ENCODE measurements at places on chromosomes 4 and X. TPM values are rescaled to one million over a fixed set of nuclear protein-coding genes. Genes with fewer than 3 reads are reported as not detected.

- no peak for DNase-seq
Measured at GRCh38 chrX:123084797-123085196, 99.3 kb upstream of the GRIA3 start.

ASB9 gene
- 4.7 TPM for total RNA-seq

BTK gene
- total RNA-seq: 1.3 TPM

DNA sequence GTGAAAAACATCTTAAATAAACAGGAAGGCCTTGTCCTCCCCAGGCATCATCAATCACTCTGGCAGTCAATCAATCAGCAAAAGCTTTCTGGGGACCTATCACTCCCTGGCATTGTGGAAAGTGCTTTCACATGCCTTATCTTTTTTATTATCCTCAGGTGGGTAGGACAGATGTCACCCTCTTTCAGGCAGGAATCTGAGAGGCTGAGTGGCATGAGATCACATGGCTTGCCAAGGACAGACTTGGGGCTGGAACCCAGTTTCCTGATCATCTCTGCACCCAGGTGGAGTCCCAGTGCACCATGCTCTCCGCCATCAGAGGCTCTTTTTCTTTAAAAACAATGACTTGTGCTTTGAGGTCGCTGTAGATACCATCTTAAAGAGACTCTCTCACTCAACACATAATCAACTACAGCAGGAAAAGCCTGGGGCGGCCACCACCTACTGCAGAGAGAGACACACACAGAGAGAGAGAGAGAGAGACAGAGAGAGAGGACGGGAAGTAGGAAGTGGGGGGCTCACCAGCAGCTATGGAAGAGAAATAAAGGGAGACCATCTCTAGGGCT is 282.7 kb downstream of the PTTG2 start:
- DNase-seq: no peak

GRCh38 chr4:10022346-10023049 is 1.2 kb upstream of the SLC2A9 start:
- peak; percentile 80 for DNase-seq

TMPRSS11B gene
- not detected for total RNA-seq

GRCh38 chrX:81202456-81202819 is 536 bp downstream of the SH3BGRL start:
- no peak for DNase-seq

GRCh38 chr4:75308049-75308448 is 206.2 kb downstream of the RCHY1 start:
- no peak for DNase-seq

DNA sequence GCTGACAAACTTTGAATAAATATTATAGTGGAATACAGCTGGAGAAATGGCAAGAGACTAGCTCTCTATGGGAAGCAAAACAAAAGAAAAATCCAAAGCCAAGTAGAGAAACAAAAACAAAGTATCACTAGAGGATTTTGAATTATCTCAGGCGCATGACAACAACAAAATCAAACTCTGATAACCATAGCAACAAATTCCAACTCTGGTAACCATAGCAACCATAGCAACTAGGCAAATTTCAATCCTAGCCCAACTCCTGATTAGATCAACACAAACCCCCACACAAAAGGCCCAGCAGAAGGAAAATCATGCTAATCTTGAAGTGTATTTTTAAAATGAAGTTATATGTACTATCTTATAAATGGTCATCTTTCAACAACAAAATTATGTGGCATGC is 98.4 kb upstream of the MAGEE2 start:
- no peak for DNase-seq

ADAM29 gene
- total RNA-seq: not detected

DNA sequence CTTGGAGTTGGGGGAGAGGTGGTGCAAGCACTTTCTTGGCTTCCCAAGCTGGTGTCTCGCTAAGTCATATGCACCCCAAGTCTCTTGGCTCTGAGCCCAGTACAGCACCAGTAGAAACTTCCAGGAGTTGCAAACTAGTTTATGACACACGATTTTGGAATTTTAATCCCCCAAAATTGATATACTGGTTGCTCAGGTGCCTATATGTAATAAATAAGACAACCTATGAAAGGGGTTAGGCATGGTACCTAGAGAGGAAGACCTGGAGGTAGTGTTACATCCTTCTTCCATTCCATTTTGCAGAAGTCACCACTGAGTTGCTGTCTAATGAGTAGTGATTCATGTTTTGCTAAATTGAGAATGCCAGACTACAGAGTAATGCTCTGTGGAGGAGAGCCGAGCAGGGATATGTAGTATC is 4.3 kb upstream of the SLC4A4 start:
- no peak for DNase-seq

TAF7L gene
- total RNA-seq: 0.08 TPM

NWD2 gene
- not detected for total RNA-seq

C1QTNF7 gene
- 0.45 TPM for total RNA-seq

SPIN2A gene
- total RNA-seq: 0.28 TPM

PPP2R2C gene
- total RNA-seq: 0.13 TPM

TXK gene
- total RNA-seq: 1.1 TPM

GRCh38 chr4:5156682-5157081 is 105.4 kb downstream of the STK32B start:
- no peak for DNase-seq

CT45A2 gene
- total RNA-seq: not detected

DNA sequence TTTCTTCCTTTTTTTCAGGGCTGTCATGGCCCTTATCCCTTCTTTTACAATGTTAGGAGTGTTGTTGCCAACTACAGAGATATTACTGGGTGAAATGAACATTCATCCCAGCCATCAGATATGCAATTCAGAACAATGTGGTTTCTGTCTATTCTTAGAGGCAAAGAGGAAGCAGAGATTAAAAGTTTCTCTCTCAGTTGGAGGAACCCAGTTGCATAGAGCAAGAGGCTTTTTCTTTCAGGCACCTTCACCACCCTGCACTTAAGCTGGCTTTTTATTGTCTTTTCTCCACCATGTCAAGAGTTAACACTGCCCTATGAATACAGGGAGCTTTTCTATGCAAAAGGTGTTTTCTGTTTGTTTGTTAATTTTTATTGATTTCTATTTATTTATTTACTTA is 1559.6 kb upstream of the IGFBP7 start:
- DNase-seq: no peak

CTSO gene
- 38.8 TPM for total RNA-seq

DGKK gene
- total RNA-seq: not detected

DNA sequence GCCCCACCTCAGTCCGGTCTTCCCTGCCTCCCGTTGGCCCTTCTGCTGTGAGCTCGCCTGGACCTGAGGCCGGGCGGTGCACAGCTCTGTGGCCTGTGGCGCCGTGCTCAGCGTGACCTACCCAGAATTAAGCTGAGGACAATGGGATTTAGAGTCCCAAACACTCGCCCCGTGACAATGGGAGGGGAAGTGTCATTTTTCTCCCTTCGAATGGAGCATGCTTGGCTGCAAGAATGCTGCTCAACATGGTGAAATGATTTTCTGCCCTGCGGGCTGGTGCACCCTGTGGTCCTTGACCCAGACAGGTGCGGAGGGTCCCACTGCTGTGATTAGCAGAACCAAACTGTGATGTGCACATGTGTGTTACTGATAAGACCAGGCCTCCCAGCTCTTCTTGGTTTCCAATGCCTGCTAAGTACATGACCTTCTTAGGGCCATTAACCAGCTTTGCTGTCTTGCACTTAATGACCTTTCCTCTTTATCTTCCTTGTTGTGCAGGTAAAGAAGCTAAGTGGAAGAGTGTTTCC is 772 bp downstream of the EOLA1 start:
- DNase-seq: no peak

DNA sequence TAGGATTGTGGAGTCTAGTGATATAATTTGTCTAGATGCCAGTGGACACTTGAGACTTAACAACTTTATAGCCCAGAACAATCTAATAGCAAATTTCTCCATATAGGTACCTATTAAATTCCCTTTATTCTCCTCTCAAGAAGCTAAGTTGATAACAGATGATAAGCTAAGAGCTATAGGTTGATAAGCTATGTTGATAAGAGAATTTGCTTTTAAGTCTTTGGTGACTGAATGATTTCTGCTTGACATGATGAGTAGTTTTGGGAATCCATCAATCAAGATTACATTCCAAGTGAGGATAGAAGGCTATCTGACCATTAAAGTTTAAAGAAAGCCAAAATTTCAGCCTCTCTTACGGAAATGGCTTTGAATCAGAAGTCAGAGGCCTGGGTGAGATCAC is 131.6 kb downstream of the EMCN start:
- DNase-seq: no peak

DNA sequence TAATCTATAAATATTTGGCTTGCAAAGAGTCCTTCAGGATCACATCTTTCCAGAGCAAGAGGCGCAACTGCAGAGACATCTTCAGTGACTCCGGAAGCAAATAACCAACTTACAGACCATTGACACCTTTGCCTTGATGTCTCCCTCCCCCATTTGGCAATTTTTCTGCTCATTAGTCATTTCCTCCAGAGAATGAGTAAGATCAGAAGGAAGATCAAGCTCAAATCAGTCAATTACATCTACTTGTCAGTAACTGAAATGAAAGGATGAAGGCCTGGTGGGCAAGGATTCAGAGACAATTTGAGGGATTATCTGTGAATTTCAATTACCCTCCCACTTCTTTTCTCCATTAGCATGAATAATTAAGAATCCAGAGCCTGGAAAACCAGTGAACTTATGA is 665.6 kb upstream of the CPEB2 start:
- no peak for DNase-seq

- DNase-seq: no peak
Measured at GRCh38 chr4:173346074-173346473, 11.9 kb upstream of the HMGB2 start.

SPATA18 gene
- 2.5 TPM for total RNA-seq

DNA sequence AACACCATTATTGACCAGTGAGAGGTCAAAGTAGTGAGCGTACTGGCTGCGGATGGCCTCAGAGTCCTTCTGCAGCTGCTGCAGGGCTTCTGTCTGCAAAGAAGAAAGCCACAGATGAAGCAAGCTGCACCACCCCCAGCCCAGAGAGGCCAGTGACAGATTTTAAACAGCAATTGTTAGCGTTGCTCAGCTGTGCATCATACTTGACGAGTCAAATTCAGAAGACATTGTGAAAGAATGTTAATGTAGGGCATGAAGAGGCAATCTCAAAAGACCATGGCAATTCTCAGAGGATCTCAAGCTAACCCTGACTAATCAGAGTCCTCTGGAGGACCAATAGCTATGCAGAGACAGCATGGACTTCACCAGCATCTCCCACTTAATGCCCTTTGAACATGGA is 16.6 kb downstream of the DKC1 start:
- no peak for DNase-seq

PRKG2 gene
- total RNA-seq: not detected

DNA sequence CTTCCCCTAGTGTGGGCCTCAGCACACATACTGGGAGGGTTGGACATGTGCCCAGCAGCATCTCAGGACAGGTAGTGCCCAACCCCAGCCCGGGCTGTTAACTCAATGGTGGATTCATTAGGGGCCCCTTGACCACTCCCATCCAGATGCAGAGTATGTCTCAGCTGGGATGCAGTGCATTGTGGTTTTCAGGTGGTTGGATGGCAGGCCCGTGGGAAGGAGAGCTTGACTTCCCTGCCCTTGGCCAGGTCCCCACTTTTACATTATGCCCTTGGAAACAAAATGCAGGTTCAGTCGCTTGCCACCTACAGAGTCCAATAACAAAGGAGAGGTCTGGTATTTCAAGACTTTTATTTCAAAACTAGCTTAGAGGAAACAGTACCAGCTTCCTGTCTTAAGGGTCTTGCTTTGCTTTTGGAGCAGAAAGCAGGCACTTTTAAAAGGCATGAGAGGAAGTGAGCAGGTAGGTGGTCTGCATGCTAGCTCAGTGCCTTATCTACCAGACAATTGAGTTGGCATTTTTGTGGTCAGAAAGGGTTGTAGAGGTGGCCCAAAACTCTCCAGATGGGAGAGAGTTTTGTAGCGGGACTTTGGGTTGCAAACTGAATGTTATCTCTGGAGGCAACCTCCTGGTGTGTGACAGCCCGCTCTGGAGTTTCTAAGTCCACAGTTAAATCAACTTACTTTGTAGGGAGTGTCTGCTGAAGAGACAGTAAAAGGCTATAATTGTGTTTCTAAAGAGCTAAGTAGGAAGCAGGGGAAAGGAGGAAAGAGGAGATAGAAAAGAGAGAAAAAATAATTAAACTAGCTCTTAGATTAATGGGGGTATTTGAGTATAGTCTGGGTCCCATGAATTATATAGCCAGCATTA is 171.0 kb downstream of the GALNTL6 start:
- DNase-seq: no peak

DNA sequence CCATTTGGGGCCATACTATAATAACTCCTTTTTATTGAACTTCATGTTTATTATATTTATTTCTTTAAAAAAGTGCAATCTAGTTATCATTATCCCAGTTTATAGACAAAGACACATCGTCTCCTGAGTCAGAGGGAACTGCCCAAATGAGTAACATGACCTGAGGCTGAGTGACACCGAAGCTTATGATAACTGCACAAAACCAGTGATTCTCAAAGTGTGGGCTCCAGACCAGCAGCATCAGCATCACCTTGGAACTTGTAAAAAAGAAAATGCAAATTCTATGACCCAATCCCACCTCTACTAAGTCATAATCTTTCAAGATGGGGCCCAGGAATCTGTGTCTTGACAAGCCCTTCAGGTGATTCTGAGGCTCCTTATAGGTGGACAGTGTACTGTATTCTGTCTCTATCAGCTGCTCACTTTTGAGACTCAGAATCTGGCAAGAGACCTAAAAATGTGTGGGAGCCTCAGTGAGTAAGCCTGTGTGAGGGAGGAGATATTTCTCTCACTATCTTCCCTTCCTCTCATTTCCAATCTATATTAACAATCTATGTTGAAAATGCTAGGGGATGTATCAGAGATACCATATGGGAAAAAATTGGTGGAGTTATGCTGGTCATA is 147.0 kb downstream of the PACRGL start:
- DNase-seq: no peak

MAGEA11 gene
- total RNA-seq: not detected

SLC2A9 gene
- total RNA-seq: 21.7 TPM

GRCh38 chrX:51852621-51853020 is 40.8 kb upstream of the MAGED1 start:
- DNase-seq: no peak

DNA sequence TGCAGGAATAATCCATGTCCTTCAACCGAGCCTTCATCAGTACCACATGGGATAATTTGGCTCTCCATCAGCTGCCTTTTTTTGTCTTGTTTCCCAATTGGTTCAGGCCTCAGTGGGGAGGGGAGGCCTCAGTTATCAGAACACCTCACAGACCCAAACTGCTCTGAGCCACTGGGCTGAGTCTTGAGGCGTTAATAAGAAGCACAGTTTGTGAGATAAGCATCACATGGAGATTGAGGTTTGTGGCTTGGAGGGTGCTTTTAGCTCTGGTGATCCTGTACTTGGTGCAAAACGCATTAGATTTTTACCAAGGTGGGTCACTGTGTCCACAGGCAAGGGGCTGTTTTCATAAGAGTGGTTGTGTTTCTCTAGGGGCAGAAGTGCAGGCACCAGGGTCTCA is 82.8 kb upstream of the HPF1 start:
- no peak for DNase-seq

CT47B1 gene
- total RNA-seq: not detected

GRCh38 chrX:23662853-23663252 is 4.4 kb upstream of the PRDX4 start:
- no peak for DNase-seq

MAGEA2 gene
- not detected for total RNA-seq

- no peak for DNase-seq
Measured at GRCh38 chr4:128698386-128698785, 111.1 kb upstream of the JADE1 start.

MAP9 gene
- total RNA-seq: 0.25 TPM

All from left lobe of liver (tissue), 2 donors.